ENCODE measurements at places on chromosomes 3 and 15.

DNA sequence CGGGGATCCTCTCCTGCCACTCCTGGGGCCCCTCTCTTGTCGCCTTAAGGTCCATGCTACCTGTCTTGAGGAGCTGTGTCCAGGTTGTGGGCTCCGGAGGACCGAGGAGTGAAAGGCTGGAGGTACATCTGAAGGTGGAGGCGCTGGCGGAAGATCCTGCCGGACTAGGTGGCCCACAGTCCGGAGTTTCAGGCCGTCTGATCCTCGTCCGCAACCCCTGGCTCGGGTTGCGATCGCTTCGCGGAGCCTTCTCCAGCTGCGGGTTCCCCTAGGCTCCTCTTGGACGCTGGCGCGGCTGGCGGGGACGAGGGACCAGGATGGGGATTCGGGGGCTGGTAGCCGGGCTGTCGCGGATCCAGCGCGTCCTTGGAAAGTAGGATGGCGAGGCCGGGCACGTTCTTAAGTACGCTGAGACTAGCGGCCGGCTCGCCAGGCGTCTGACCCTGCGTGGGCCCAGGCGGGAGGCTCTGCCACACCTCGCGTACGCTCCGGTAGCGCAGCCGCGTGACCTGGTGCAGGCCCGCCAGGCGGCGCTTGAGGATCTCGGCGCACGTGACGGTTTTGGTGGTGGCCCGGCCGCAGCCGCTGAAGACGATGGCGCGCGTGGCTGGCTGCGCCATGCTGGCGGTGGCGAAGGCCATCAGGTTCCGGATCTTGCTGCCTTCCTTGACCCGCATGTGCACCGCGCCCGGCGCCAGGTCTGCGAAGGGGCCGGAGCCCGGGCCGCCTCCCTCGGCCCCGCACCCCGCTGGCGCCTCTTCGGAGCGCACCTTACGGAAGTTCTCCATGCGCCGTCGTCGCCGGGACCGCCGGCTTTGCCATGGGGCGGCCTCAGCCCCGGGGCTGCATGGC is 550 bp downstream of the RPP25 start:
- DNase-seq: peak; percentile 29

DNA sequence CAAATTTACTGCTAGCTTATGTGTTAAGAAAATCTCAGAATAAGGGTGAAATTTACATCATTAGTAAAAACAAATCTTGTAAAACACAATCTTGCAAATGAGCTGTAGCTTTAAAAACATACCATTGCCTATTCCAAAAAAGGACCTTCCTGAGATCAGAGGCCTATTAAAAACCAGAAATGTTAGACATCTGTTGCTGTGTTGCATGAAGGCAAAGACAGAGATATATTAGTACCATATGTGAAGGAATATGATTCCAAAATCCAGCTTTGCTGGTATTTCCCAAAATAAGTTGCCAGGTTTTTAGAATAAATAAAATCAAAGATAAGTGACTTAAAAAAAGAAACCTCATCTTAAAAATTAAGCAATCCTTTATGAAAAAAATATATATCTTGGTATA is 504.1 kb upstream of the CDIN1 start:
- no peak for DNase-seq

DNA sequence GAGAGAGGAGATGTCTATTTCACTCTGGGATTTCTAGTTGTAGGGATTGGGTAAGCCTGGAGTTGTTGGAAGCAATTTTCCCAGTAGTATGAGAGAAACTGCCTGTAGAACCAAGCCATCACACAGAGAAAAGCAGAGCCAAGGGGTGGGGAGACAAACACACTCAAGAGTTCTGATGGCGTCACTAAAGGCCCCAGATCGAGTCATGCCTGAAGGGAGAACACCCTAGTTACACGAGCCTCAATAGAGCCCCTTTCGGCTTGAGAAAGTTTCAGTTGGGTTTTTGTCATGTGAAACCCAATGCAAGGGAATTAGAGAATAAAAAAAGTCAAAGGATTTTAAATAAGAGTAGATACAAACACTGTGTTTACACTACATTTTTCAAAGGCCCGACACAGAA is 66.1 kb upstream of the PFN2 start:
- DNase-seq: no peak

DNA sequence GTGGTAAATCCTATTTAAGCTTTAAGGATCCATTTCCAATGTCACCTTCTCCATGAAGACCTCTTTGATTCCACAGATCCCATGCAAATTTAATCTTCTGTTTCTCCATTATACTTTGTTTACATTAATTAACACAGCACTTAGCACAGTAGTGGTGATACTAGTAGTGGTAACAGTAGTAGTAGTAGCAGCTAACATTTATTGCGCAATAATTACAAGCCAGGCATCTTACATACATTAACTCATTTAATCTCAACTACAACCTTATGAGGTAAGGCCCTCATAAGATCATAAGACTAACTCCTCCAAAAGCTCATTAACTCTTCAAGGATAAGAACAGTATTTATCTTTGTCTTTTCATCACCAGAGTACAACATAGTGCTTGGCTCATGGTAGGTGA is 54.8 kb upstream of the FSIP1 start:
- DNase-seq: no peak

GRCh38 chr3:178343433-178344038 is 192.7 kb upstream of the KCNMB2 start:
- no peak for DNase-seq

DNA sequence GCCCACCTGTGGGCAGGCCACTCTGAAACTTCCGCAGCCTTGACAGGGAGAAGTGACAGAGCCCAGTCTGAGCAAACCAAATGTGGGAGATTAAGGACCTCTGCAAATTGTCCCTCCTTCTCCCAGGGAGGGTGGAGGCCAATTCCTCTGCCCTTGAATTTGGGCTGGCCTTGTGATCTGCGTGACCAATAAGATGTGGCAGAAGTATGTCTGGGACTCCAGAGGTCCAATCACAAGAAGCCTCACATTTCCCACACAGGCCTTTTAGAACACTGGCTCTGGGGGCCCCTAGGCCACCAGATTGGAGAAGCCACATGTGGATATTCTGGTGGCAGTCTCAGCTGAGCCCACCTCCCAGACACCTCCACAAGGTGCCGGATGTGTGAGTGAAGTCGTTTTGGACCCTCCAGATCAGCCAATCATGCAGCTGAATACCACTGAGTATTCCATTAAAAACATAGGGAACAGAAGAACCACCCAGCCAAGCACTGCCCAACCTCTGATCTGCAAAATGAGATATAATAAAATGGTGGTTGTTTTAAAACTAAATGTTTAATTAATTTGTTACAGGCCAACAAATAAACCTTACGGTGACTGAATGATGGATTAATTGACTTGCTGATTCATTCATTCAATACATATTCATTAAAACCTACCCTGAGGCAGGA is 150.3 kb downstream of the NUP210 start:
- DNase-seq: no peak

DNA sequence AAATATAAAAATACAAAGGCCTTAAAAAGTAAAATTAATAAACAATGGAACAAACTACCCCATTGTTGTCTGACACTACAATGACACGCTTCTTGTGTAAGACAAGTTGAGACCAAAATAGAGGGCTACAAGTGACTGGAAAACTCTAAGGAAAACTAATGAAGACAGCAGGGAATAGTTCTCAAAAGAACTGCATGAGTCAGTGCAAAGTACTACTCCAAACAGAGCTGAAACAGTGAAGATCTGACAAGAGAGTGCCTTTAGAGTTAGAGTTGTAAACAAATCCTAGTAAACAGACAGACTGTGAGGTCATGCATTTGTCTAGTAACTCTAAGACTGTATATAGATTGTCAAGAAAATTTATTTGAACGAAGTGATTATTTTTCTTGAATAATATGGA is 233.9 kb downstream of the BBX start:
- DNase-seq: no peak

- no peak for DNase-seq
Measured at GRCh38 chr15:69997813-69998212, 99.9 kb downstream of the TLE3 start.

DNA sequence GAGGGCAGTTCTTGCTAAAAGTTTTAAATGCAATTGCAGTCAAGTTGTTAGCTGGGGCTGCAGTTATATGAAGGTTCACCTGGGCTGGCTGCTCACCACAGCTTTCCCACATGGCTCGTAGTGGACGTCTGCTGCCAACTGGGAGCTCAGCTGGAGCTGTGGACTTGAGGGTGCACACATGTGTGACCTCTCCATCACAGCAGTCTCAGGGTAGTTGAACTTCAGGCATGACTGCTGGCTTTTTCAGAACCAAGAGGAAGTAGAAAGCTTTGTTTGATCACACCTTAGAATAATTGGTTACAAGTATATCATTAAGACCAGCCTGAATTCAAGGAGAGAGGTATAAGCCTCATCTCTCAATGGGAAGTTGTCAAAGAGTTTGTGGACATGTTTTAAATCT is 74.1 kb downstream of the CHL1 start:
- no peak for DNase-seq

DNA sequence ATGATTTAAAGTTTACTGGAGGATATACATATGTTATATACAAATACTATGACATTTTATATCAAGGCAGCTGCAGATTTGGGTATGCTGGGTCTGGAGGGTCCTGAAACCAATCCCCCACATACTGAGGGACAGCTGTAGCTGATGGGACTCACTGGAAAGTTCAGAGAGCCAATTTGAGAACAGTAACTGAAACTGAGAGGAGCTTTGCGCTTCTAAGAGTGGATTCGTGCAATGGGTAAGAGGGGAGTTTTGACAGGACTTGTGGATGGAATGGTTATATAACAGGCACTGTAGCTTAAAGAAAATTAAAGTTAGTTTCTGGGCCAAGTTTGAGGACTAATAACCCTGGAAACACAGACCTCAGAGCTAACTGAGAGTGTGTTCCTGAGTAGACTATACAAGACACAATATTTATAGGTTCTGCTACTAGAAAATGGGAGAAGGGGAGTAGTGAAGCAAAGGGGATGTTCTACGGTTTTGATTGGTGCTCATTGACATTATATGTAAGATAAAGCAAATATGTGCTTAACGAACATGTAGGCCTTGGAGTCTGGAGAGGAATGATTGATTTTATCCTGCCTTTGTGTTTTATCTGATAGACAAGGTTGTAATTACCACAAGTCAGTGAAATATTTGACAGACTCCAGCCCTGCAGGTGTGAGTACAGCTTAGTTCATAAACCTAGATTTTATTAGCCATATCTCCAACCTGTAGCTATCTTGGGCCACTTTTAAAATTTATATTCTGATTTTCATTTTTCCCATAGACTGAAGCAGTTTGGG is 4.8 kb upstream of the ZMAT3 start:
- DNase-seq: no peak

- DNase-seq: no peak
Measured at GRCh38 chr15:51768018-51768417, 16.6 kb downstream of the TMOD2 start.

DNA sequence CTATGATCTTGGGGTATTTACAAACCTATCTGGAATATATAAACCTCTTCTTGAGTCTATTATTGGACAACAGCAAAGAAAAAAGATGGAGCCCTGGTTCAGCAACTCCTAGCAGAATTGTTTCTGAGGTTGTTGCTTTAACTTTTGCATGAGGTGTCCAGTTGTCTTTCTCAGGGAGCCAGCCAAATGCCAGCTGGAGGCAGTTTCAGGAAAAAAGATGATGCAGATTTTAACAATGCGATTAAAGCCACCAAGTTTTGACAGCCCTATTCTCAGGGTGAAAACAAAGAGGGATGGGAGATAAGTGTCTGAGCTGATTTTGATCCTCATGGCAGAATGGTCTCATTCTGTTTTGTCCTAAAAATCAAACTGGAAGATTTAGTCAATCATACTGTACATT is 181.6 kb upstream of the RASGRP1 start:
- no peak for DNase-seq

DNA sequence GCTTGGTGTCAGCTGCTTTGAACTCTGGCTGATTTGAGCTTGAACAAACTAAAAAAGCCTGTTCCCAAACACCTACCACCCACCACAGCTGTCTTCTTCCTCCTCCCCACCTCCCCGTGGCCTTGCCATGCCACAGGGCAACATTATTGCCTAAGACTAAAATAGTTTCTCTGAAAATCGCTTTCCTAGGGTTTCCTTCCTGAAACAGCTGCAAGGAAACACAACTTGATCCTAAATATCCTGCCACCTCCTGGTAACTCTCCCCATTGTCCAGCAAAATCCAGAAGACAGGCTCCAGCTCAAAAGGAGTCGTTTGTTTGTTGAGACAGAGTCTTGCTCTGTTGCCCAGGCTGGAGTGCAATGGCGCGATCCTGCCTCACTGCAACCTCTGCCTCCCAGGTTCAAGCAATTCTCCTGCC is 193.9 kb upstream of the TPM1 start:
- DNase-seq: no peak

GRCh38 chr3:125055331-125055912 is 375 bp downstream of the HEG1 start:
- peak; percentile 3 for DNase-seq

DNA sequence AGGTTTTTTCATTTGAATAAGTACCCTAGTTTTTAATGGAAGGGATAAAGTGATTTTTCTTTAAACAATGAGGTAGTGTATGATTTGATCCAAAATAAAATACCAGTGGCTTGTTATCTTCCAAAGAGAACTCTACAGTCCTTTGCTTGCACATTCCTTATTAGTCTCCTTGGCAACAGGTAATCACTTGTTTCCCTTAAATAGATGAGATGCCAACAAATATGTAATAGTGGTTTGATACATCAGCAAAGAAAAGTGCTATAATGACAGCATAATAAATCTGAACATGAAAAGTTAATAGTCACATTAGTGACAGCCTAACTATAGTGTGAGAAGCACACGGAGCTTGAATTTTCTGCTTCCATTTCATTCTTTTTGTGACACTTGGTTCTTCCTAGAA is 360.2 kb downstream of the ZNF385D start:
- no peak for DNase-seq

GRCh38 chr3:23055733-23056376 is 147.3 kb upstream of the UBE2E2 start:
- DNase-seq: no peak

- no peak for DNase-seq
Measured at GRCh38 chr3:113695431-113695785, 1.0 kb downstream of the USF3 start.

- DNase-seq: no peak
Measured at GRCh38 chr15:42385206-42385979, 26.1 kb downstream of the CAPN3 start.

DNA sequence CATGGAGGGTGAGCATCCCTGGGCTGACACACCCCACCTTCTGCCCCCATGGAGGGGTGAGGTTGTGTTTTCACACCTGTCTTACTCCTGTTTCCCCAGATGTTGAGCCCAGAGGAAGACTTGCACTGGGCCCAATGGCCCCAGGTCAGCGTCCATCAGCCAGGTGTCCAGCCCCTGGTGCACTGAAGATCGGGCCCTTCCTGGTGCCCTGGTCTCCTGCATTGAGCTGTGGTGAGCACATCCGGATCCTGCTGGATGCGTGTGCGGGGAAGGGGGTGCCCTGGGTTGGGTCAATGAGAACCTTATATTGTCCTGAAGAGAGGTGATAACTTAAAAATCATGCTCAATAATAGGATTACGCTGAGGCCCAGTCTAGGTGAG is 227.3 kb downstream of the SNRPN start:
- DNase-seq: no peak

GRCh38 chr3:78698431-78698830 is 1069.4 kb downstream of the ROBO1 start:
- no peak for DNase-seq

GRCh38 chr3:48845170-48845569 is 2.5 kb downstream of the PRKAR2A start:
- DNase-seq: no peak

Data from stimulated activated CD8-positive, alpha-beta memory T cell treated with anti-CD3 and anti-CD28 coated beads, Interleukin-15, amount 100 ng/mL, for 24 hours (primary cell).